ENCODE measurements at places on chromosomes 5 and 9.

DNA sequence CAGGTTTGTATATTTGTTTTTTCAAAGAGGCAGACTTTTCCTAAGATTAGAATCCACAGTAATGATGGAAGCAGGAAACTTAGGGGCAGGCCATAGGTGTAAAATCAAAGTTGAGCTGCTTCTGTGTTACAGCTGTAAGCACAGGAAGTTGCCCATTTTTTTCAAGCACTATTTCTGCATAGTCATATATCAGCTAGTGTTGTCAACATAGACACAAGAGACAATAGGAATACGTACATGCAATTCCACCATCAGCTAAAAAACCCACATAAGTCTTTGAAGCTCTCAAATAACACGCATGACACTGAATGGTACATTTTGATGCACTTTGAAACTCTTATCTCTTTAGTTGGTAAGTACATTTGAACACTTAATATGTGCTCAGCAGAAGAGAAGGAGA, 20.2 kb upstream of the SMIM15 start:
- H3K27me3 ChIP-seq: no peaks in the 10 kb centered on the region
- H3K27ac ChIP-seq: no peak overlapping the region
- DNase-seq: no peak
- H3K4me1 ChIP-seq: peaks cover 5% of the 10 kb centered on the region

- H3K4me1 ChIP-seq: no peaks in the 10 kb centered on the region
- no peaks in the 10 kb centered on the region for H3K36me3 ChIP-seq
- H3K27me3 ChIP-seq: no peaks in the 10 kb centered on the region
- H3K4me3 ChIP-seq: no peak overlapping the region
- DNase-seq: no peak
These were observed 79.6 kb downstream of the TLE4 start for GRCh38 chr9:79651251-79651795.

DNA sequence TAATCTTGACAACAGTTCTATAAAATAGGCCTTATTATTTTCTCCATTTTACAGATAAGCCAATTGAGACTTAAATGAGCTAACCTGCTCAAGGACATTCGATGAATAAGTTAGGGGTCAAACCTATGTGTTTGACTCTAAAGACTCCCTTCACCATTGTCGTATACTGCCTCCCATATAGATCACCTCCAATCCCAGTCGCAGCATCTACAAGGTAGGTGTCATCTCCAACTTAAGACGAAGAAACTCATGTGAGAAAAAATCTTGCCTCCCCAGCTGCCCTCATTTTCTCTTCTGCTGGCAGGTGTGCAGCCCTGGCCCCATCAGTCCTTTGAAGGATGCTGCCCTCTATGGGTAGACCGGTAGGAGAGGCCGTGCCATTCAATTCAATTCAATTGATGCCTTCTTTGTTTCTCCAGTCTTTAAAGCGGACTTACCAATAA, 75.2 kb upstream of the SMARCA2 start:
- no peaks in the 10 kb centered on the region for H3K27me3 ChIP-seq
- DNase-seq: no peak
- H3K4me1 ChIP-seq: no peaks in the 10 kb centered on the region
- H3K4me3 ChIP-seq: no peak overlapping the region

DNA sequence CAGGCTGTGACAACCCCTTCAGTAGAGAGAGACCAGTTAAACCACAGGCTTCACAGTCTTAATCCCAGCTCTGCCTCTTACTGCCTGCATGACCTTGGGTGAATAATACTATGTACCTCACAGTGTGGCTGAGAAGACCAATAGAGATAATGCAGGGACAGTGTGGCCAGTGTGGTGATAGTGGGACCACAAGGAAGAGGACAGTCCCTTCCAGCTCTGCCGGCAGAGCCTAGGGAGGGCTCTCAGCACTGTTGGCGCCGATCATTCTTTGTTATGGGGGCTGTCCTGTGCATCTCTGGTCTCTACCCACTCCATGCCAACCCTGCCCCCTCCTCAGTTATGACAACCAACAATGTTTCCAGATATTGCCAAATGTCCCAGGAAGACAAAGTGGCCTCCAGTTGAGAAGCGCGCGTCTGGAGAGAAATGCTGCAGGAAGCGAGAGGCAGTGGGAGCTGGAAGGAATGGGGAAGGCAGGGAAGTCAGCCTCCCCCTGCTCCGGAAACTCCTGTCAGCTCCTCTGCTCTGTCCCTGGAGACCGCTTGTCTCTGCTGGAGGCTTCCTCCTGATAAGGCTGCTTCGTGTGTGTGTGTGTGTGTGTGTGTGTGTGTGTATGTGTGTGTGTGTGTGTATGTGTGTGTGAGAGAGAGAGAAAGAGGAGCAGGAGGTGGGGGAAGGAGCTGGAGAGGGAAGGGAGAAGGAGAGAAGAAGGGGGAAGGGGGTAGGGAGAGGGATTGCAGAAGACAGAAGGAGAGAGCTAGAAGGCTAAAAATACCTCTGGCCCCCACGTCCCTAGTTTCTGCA, 31.8 kb upstream of the FABP6 start:
- H3K4me1 ChIP-seq: peaks cover 9% of the 10 kb centered on the region
- no peak overlapping the region for H3K4me3 ChIP-seq
- H3K27ac ChIP-seq: no peak overlapping the region
- H3K36me3 ChIP-seq: no peaks in the 10 kb centered on the region

- no peak overlapping the region for H3K27ac ChIP-seq
- H3K4me1 ChIP-seq: no peaks in the 10 kb centered on the region
- H3K27me3 ChIP-seq: no peaks in the 10 kb centered on the region
- no peak overlapping the region for H3K4me3 ChIP-seq
- H3K36me3 ChIP-seq: no peaks in the 10 kb centered on the region
These were observed 146.0 kb downstream of the NTRK2 start for GRCh38 chr9:84815554-84815953.

DNA sequence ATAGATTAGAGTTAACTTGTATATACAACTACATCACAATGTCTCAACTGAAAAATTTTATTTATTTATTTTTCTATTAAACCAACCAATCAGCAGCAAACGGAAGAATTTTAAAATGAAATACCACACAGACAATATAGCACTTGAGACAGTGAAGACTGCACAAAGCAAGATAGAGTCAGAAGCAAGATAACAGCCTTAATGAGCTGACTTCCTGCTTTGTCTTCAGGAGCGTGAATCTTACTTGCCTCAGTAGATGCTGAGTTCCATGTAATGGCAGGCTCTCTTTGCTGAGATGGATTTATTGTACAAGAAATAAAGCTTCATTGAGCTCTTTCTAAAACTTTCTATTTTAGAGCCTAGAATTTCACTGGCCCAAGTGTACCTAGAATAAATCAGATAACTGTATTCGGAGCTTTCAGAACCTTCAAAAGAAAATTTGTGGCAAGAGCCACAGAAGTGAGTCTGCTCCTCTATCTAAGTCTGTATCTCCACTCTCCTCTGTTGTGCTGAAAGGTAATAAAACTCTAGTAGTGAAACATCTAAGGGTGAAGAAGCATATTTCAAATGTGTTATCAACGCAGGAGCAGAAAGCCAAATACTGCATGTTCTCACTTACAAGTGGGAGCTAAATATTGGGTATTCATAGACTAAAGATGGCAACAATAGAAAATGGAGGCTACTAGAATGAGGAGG, 83.3 kb upstream of the ANKRD55 start:
- H3K4me3 ChIP-seq: no peak overlapping the region
- DNase-seq: no peak
- peaks cover 18% of the 10 kb centered on the region for H3K4me1 ChIP-seq
- no peaks in the 10 kb centered on the region for H3K36me3 ChIP-seq
- no peak overlapping the region for H3K27ac ChIP-seq
- no peaks in the 10 kb centered on the region for H3K27me3 ChIP-seq

GRCh38 chr5:154464438-154464837, 13.6 kb downstream of the HAND1 start:
- H3K4me1 ChIP-seq: no peaks in the 10 kb centered on the region
- DNase-seq: no peak
- no peak overlapping the region for H3K4me3 ChIP-seq
- no peaks in the 10 kb centered on the region for H3K27me3 ChIP-seq
- peaks cover 2% of the 10 kb centered on the region for H3K36me3 ChIP-seq

GRCh38 chr5:154933537-154933936, 4.5 kb downstream of the GEMIN5 start:
- DNase-seq: no peak
- H3K4me3 ChIP-seq: no peak overlapping the region
- H3K27me3 ChIP-seq: no peaks in the 10 kb centered on the region

- no peak overlapping the region for H3K4me3 ChIP-seq
- H3K36me3 ChIP-seq: no peaks in the 10 kb centered on the region
- no peaks in the 10 kb centered on the region for H3K4me1 ChIP-seq
- no peak for DNase-seq
- H3K27ac ChIP-seq: no peak overlapping the region
These were observed 125.3 kb upstream of the DAPK1 start for GRCh38 chr9:87372356-87372851.

All from esophagus squamous epithelium (tissue), 5 donors.